ENCODE measurements at places on chromosomes 1 and 21.

DNA sequence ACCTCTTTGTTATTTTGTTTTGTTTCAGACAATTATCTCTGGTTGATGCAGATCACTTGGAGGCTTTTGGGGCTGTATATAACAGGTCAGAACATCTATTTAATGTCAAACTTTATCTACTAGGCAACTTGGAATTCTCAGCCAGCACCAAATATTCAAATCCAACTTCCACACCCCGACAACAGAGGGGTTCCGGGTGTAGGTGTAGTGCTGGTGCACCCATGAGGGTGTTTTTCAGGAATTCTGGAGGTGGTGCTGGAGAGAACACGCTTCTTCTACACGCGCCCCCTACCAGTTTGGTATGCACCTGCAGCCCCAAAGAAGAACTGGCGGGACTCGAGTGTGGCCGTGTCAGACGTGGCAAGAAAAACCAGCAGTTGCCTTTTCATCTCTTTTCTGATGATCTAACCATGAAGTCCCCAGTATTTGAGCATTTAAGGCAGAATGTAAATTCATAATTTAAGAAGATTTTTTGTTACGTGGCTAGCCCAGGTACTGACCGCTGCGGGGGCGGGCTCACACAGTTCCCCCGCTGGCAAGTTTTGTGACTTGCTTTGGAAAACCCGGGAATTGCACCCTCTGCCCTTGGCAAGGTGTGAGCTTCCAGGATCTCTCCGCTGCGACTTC is 462 bp upstream of the TLCD4 start:
- DNase-seq: peak; percentile 83

GRCh38 chr1:67429011-67429527 is 1.1 kb downstream of the SERBP1 start:
- DNase-seq: no peak

GRCh38 chr1:30378003-30378596 is 345.3 kb downstream of the MATN1 start:
- DNase-seq: no peak

DNA sequence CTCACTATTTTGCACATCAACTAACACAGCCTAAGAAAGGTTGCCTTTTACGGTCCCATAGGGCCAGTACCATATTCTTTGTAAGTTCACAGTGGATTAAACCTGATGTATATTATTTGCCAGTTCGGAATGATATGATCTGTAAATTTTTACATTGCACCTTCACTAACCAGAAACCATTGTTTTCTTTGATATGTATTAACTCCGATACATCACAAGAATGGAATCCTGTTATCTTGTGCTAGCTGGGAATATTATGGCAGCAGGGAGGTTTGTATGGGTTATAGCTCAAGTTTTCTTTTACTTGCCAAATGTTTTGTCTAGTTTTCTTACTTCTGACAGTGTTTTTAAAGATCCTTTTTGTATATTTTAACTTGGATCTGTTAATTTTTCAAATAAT is 51.4 kb upstream of the S1PR1 start:
- no peak for DNase-seq

DNA sequence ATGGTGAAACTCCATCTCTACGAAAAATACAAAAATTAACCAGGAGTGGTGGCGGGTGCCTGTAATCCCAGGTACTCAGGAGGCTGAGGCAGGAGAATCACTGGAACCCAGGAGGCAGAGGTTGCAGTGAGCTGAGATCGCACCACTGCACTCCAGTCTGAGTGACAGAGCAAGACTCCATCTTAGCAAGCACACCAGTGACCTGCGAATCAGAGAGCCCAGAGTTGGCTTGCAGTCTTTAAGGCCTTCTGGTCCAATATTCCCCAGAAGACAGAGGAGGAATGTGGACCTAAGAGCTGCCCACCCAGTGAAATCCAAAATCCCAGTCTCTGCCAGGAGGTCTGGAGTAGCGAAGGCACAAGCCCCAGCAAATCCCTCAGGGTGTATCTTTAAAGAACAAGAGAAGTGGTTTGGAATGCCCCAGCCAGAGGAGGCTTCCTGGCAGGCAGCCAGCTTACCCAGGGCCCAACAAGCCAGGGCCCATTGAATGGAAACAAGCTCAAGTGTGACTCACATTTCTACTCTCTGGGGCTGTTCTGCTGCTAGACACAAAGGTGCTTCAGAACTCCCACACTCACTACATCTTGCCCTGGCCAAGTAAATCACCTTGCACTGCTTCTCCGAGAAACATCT is 23.9 kb downstream of the GPR161 start:
- DNase-seq: no peak

GRCh38 chr1:96863449-96863848 is 141.9 kb downstream of the PTBP2 start:
- no peak for DNase-seq

GRCh38 chr21:31018232-31018631 is 20.0 kb downstream of the KRTAP19-8 start:
- DNase-seq: no peak

DNA sequence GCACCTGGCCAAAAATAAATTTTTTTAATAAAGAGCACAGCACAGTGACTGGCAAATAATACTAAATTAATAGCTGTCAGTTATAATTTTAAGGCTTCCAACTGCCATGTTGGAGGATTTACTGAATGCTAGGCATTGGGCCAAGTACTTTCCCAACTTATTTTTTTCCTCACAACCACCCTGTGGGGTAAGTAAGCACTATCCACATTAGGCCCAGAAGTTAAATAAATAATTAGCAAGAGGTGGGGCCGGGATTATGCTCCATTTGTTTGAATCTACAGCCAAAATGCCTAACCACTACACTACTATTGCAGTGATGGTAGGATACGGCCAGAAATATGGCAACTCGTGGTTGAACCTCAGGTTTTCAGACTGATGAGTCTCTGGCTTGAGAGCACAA is 4.6 kb upstream of the TRNAU1AP start:
- DNase-seq: no peak

DNA sequence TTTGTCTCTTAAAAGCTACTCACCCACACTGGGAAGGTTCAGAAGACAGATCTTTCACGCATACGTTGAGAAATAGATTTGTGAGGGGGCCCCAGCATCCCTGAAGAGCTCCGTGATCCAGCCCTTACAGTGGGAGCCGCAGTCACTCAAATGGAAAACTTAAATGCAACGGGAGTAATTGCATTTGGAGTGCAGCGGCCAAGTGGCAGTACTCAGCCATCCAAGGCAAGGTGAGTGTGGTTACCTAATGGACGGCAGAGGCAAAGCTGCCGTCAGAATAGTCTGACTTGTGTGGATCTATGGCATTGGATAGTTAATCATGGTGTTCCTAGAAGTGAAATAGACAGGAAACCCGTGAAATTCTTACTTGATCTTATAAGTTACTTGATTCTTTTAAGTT is 5.1 kb downstream of the SPSB1 start:
- no peak for DNase-seq

DNA sequence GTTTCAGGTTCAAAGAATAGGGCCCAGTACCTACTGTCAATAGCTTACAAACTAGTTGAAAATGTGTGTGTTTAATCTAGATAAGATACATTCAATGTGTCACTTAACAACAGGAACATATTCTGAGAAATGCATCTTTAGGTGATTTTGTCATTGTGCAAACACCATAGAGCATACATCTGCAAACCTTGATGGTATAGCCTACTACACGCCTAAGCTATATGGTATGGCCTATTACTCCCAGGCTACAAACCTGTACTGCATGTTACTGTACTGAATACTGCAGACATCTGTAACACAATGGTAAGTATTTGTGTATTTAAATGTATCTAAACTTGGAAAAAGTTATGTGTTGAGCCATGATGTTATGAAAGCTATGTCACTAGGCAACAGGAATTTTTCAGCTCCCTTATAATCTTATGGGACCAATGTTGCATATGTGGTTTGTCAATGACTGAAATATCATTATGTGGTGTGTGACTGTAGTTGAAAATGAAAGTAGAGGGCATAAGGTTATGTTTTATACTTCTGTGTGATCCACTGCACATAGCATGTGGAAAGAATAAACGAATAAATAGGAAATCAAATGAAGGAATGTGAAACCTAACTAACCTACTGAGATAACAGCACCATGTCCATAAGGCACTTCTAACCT is 129.0 kb upstream of the CAMK1G start:
- DNase-seq: no peak

GRCh38 chr1:223654083-223654482 is 11.4 kb downstream of the CAPN8 start:
- DNase-seq: no peak

All from SK-N-DZ (cell line).